Skeletal muscle cell (primary cell): ENCODE measurements at places on chromosomes 6 and 20.

GRCh38 chr6:33416386-33417127 lies 1.4 kb downstream of the CUTA start:
- no peak for DNase-seq

- DNase-seq: no peak
Measured at GRCh38 chr6:34172961-34173775, 27.3 kb upstream of the GRM4 start.

- no peak for DNase-seq
Measured at GRCh38 chr6:34447910-34448309, 18.0 kb upstream of the PACSIN1 start.

DNA sequence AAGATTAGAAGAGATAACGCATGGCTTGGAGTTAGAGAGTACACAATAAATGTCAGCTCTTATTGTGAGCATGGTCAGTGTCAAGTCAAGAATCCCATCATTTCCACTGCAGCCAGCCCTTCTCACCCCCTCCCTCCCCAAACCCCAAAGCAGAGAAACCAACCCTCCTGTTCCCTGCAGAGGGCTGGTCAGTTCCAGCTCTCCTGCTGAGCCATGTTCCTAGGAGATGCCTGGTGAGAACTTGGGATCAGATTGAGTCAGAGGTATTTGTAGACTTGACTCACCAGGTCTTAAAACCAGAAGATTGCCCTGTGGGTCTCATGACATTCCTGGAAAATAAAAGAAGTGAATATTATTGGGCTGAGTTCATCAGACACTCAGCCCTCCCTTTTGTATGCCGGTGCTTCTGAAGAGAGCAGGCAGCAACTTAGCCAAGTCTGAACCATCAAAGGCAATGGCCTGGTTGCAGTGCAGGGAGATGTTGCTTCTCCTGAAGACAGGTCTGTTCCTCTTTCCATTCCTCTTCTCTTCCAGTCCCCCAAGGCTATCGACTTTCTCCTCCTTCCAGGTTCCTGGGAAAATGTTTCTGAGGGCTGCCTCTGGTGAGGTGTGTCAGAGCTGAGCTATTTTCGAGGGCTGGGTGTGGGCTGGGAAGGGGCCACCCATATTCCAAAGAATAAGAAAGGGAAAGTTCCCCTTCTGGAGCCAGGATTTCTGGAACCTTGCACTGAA lies 278.2 kb upstream of the SUPT3H start:
- peak; percentile 99 for DNase-seq

DNA sequence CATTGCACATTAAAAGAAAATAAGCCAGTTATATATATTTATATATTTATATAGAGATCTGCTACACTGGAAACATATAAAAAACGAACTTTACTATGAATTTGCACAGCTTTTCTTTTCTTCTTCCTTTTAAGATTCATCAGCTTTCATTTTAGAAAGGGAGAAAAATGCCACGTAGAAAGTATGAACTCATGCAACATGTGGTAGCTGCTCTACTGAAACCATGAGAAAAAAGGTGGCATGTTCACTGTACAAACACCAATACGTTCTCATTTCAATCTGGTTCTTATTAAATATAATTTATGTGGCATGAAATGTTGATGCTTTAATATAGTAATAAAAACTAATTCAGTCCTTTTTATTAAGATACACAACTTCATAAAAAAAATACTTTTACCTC lies 68.8 kb upstream of the THEMIS start:
- no peak for DNase-seq

- DNase-seq: no peak
Measured at GRCh38 chr6:129865013-129865412, 3.9 kb upstream of the TMEM244 start.

DNA sequence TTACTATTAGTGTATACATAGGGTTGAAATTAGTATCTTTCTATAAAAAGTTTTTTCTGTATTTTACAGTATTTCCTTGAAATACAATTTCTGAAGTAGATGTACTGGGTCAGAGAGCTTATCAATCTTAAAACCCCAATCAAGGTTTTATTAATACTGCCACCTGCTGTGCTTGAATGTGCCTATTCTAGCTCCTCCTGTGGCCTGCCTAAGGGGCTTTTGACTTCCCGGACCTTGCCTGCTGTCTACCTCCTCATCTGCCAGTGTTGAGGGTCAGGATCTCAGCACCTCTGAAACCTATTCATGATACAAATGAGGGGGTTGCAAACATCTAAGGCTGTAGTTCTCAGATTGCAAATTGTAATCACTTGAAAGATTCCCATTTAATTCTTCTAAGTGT lies 9.2 kb downstream of the PACRG start:
- DNase-seq: no peak

DNA sequence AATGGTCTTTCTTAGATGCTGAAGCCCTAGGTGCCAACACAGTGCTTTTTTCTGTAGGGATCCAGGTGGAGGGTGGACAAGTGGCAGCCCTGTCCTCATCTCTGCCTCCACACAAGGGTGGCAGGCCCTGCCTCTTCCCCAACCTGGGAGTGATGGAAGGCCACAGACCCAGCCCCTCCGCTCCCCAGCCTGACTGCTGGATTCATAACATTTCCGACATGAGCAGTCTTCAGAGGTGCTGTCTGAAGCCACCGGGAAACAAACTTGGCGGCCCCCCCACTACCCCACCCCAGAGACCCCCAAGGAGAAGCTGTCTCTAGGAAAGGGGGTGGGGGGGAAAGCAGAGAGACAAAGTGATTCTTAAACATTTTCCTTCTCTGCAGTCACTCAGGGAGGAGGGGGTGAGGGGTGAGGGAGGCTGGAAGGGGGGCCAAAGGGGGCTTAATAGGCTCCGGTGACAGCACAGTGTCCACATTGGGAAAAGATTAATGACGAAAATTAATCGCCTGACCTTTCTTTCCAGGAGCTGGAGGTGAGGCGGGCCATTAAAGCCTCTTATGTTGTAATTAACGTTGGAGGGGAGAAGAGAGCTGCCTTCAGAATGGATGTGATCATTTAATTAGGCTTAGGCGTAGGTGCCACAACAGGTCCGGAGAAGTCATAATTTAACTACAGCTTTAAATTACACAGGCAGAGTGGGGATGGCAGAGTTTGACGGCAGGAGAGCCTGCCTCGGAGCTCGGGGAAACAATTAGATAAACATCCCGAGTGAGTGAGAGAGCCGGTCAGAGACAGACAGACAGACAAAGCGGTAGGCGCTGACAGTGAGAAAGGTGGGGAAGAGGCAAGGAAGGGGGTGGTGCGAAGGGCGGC lies 76.8 kb upstream of the FOXP4 start:
- DNase-seq: no peak

DNA sequence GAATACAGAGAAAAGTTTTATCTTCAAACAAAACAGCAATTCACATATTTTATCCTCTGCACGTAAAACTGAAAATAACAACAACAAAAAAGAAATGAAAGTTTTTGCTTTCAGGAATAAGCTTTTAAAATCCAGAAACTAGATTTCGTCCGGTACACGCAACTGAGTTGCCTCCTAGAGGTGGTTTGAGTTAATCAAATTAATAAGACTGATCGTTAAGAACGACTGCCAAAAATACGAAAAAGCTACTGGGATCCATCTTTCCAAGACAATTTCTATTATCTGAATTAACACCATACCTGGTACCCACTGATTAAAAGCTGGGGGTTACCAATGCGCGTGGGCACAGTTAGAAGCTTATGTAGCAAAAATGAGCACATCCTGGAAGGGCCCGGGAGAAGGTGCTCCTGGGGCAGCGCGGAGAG lies 669 bp downstream of the PDCD2 start:
- DNase-seq: no peak

DNA sequence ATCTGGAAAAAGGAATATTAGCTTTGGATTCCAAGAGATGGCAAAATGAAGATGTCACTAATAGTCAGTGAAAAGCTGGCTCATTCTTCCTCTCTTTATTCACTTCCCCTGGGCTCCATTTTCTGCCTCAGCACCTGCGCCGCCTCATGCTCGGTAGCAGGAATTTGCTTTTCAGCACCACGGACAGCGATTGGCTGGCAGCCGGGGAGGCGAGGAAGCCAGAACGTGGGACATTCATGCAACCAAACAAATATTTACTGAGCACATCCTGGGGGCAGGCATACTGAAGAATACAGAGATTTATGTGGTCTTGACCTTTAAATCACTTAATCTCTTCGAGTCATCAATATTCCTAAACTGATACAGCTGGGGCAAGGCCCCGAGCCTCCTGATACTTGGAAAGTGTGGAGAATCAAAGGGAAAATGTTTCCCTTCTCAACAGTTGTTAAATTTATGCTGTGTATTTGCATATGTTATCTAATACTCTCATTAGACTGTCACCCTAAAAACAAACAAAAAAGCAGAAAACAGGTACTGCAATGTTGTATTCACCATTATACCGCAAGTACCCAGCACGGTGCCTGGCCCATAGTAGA lies 12.1 kb upstream of the PDYN start:
- peak; percentile 7 for DNase-seq

- DNase-seq: no peak
Measured at GRCh38 chr20:1811621-1812498, 83.3 kb upstream of the SIRPA start.

- no peak for DNase-seq
Measured at GRCh38 chr6:30443657-30444450, 45.5 kb upstream of the HLA-E start.

DNA sequence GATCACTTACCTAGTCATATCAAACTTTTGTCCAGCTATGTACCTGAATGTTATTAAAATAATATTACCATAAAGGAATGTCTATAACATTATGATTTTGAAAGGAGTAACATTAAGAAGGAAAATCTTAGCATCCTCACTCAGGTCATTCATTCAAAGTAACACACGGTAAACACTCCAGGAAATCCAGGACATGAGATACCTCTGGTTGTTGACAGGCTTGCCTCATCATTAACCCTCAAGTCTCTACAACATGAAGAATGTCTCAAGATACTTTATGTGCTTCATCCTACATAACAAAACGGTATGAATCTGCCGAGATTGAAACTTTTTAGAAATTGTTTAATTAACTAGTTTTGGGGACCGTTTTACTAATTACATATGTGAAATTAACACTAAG lies 690 bp upstream of the FILIP1 start:
- DNase-seq: no peak

DNA sequence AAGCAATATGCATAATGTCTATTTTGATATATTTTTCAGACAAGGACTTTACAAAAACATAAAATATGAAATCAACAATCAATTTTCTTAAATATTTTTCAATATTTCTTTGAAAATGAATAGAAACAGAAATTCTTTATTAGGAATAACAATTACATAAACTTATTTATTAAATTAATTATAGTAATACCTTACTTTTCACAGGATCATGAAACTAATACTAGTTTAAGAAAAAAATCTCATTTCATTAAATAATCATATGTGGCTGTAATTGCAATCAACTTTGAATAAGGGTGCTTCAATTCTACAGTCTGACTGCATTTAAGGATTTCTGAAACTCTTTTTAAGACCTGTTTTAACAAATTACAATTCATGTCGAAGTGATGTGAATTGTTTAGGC lies 26.6 kb downstream of the EPHA7 start:
- no peak for DNase-seq

GRCh38 chr6:36929607-36930006 lies 24.9 kb upstream of the PI16 start:
- peak; percentile 65 for DNase-seq

DNA sequence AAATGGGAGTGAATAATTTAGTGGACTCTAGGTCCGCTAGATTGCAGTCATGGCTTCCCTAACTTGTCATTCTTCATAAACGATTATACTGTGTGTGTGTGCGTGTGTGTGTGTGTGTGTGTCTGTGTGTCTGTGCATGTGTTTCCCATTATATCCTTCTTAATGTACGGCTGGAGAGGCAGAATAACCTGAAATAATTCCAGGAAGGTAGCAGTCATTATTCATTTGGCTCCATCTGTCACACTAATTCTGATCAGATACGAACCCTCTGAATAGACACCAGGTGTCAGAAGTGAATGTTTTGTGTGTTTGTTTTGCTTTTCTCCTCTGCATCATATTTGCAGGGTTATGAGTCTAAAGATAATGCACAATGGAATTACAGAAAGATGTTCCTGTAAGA lies 372.9 kb downstream of the DOK5 start:
- no peak for DNase-seq

GRCh38 chr6:16717275-16717942 lies 43.9 kb downstream of the ATXN1 start:
- no peak for DNase-seq
